ENCODE measurements at places on chromosomes 7 and 10.

- no peak for DNase-seq
Measured at GRCh38 chr10:66394342-66395063, 531.3 kb upstream of the LRRTM3 start.

DNA sequence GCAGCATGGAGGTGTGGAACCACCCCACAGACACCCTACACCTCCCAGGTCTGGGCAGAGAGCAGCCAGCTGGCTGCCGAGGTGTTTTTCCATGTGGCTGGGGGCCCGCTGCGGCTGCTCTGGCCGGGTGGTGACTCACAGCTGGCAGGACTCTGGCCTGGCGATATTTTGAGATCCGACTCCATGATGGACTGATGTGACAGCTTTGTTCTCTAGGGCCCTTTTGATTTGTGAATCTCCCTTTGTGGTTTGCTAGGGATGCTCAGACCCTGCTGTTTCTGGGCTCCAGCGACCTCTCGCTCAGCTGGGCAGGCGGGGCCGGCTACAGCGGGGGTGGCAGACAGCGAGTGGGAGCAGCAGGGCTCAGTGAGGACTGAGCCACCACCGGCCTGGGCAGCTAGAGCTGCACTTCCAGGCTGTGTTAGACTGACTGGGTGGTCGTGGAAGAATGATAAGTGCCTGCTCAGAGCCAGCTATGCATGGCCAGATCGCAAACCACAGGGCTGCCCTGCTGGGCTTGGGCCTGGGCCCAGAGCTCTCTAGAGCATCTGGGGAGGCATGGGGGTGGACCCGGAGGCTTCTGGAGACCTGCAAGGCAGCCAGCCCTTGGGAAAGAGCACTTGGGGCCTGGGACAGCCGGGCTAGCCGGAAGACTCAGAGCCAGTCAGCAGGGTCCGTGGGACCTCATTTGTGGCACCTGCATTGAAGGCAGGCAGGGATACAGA lies 46.2 kb upstream of the GDF10 start:
- no peak for DNase-seq

DNA sequence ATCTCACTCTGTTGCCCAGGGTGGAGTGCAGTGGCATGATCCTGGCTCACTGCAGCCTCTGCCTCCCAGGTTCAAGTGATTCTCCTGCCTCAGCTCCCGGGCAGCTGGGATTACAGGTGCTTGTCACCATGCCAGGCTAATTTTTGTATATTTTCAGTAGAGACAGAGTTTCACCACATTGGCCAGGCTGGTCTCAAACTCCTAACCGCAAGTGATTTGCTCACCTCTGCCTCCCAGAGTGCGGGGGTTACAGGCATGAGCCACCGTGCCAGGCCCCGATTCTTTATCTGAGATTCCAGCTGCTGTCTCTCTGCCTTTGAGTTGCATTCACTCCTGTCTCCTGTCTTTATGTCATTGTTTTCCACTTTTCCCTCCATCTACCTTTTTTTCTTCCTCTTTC lies 168.7 kb downstream of the TMEM178B start:
- no peak for DNase-seq

DNA sequence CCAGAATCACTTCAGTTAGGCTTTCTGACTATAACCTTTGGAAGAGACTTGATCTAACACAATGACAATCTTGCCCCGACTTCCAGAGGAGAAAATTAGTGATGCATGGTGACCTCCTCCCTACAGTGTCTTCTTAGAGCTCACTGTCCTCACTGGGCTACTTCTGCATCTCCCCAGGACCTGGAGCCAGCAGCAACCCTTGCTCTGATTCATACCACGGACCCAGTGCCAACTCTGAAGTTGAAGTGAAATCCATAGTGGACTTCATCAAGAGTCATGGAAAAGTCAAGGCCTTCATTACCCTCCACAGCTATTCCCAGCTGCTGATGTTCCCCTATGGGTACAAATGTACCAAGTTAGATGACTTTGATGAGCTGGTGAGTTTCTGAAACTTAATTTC lies 12.6 kb downstream of the CPA2 start:
- DNase-seq = no peak

DNA sequence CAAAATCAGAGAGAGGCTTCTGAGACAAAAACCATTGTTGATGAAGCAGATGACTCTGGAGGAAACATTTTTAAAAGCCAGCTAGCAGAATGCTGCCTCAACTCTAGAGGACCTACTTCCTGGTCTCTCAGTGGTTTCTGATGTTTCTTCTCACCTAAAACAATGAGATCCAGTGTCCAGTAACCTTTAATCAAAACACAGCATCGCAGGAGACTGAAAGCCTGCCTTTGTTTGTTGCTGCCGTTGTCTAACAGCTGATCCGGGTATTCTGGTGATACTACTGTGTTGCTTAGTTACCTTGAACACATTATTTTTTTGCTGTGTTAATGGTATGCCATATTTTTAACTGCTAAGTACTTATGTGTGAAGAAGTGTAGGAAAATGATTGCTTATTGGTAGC lies 70.9 kb downstream of the WIPF3 start:
- DNase-seq = no peak

- no peak for DNase-seq
Measured at GRCh38 chr10:14020037-14020664, 310.6 kb downstream of the FRMD4A start.

GRCh38 chr10:123402656-123403055 lies 248.5 kb downstream of the BUB3 start:
- DNase-seq = no peak
